SK-N-SH treated with all-trans-retinoic acid at 6 μM for 48 hours (cell line): ENCODE measurements at places on chromosomes 7 and 10.
A peak's percentile ranks its signal among the peaks of the same experiment; 100 is the strongest.

DNA sequence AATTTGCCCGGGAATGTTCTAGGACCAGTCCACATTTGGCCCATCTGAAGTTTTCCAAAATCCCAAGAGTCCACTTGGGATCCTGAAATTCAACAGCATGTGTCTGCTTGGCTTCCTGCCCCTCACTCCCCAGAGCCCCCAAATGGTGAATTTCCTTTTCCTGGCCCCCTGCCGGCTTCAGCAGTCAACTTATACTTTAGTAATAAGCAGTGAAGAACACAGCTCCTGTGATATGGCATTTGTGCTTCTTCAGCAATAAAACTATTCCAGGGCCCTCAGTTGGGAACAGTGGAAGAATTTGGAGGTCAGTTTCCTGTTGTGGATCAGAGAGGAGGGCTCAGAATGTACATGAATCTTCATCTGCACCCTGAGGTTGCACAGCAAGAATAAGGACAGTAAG, 51.1 kb downstream of the PRF1 start:
- ATAC-seq: no peak

DNA sequence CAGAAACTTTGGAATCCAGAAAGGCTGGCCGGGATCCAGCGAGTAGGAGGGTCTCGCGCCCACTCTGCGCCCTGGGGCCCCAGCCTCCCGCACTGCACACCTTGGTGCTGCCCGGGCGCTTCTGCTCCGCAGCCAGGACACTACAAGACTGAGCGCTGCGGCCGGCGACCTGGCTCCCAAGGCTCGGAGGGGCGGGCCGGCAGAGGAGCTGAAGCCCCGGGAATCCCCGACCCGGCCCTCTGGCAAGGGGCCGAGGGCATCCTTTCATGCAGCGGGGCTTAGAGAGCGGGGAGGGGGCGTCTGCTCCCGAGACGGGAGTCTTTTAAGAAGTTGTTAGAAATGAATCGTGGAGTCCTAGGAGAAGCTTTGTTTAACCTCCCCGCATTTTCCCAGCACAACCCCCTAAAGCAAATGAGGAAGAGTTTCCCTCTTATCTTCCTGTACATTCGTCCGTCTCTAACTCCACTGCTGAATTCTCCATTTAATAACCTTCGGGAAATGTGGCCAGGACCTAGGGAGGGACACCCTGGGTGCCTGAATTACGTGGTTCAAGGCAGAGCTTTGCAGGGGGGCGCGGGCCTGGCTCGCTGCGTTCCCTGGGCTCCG, 1.1 kb downstream of the VWC2 start:
- no peak for ATAC-seq

GRCh38 chr7:102318482-102318971, 31.9 kb downstream of the SH2B2 start:
- peak; percentile 37 for ATAC-seq

DNA sequence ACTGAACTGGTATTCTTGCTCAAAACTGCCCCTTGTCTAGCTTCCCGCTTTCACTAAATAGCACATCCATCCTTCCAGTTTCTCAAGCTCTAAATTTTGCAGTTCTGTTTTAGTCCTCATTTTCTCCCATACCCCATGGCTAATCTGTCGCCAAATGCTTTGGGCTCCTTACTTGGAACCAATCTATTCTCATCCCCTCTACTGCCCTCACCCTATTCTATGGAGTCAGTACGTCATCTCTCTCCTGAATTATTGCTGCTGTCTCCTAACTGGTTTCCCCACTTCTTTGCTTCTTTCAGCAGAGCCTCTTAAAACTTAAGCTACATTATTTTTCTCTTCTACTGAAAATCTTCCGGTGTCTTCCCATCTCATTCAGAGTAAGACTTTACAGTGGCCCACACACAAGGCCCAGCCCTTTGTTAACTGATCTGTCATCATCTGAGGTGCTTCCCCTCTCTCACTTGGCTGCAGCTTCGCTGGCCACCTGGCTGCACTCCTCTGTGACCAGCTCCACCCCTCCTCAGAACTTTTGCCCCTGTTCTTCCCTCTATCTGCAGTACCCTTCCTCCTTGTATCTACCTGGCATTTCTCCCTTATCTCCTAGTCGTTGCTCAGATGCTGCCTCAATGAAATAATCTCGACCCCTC, 9.9 kb downstream of the STARD3NL start:
- no peak for ATAC-seq

GRCh38 chr10:102645741-102646609, 1.7 kb downstream of the TRIM8 start:
- ATAC-seq: peak; percentile 41

DNA sequence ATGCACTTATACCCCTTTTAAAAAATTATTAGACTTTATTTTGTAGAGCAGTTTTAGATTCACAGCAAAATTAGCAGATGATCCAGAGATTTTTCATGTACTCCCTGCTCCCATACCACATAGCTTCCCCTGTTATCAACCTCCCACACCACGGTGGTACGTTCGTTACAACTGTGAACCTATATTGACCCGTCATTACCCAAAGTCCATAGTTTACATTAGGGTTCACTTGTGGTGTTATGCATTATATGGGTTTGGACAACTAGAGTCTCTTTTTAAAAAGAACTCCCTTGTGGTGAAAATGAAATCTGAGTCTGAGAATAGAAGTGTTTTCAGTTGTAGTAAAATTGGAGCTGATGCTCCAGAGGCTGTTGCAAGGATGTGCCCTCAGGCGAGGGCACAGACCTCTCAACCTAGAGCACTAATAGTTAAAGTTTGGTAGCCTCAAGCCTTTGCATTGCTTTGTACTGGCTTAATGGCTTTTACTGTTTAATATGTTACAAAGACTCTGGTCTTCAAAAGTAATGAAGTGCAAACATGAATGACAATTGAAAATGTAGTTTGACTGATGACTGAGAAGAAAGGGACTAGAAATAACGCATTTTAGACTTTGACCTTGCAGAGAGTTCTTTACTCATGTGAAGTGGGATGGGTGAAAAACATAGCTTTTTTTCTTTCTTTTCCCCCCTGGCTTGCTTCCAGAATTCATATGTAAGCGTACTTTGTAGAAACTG, 30.6 kb upstream of the CSTF2T start:
- ATAC-seq: no peak

DNA sequence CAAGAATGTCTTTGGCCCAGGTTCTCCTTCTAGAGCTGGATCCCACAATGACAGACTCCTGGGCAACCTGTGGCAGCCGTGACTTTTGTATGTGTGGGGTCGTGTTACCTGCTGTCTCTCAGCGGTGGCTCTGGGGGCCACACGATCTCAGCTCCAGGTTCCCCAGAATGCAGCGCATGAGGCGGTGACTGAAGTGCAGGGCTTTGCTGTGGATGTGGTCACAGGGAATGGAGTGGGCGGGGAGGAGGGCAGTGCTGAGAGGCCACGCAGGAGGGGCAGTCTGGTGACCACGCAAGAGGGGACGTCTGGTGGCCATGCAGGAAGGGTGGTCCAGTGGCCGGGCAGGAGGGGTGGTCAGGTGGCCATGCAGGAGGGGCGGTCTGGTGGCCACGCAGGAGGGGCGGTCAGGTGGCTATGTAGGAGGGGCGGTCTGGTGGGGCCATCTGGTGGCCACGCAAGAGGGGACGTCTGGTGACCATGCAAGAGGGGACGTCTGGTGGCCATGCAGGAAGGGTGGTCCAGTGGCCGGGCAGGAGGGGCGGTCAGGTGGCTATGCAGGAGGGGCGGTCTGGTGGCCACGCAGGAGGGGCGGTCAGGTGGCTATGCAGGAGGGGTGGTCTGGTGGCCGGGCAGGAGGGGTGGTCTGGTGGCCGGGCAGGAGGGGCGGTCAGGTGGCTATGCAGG, 112.7 kb downstream of the ACTR3B start:
- ATAC-seq: no peak

DNA sequence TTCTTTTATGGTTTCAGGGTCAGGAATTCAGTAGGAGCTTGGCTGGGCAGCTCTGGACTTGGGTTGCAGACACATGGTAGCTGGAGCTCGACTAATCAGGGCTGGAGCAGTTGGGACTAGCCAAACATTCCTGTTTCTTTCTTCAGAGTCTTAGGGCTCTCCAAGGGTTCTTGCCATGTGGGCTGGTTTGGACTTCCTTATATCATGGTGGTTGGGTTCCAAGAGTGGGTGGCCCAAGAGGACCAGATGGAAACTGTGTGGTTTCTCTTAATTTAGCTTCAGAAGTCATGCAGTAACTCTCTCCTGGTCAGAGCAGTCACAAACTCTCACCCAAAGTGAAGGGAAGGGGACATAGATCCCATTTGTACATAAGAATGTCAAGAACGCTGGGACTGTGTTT, 270.1 kb upstream of the FZD1 start:
- ATAC-seq: no peak

DNA sequence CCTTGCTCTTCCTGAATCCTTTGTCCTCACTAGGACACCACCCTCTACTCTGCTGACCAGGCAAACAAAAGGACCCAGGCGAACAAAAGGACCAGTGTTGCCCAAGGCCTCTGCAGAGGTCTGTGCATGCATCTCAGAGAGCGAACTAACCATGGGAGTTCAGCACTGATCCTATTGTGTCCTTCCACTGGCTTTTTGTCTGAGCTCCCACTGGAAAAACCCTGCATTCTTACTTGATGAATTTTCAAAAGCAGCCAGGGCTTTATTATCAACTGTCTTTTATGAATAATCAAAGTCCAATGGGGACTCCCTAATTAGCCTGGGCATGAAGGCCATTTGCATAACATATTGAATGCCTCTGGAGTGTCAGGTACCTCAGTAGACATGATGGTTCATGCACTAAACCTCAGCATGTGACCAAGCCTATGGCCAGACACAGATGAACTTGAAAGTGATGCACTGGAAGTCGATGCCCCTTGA, 140.6 kb downstream of the KCNMA1 start:
- no peak for ATAC-seq

DNA sequence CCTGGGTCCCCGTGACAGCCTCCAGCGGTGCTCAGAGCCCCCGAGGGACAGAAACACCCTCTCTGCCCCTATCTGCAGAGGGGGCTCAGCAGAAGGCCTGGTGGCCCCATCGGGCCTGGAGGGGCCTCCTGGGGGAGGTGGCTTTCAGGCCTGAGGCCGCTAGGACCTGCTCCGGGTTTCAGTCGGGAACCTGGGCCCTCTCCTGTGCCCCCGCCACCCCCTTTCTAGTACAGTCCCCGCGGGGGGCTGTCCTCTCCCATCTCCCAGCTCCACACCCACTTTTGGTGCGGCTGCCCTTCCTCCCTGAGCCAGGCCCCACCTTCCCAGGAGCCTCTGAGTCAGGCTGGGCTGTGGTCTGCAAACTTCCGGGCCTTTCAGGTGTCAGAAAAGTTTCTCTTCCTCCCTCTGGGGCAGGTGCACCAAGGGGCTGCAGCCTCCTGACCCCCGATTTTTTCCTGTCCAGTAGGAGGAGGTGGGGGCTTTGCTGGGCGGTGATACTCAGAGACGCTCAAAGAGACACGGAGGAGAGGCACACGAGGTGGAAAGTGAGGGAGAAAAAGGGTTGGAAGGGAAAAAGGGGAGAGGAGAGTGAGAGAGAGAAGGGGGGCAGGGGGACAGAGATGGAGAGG, 692 bp downstream of the CARD11 start:
- ATAC-seq: no peak
